Breast epithelium (tissue), 4 donors: ENCODE measurements at places on chromosomes 12 and 14.

DNA sequence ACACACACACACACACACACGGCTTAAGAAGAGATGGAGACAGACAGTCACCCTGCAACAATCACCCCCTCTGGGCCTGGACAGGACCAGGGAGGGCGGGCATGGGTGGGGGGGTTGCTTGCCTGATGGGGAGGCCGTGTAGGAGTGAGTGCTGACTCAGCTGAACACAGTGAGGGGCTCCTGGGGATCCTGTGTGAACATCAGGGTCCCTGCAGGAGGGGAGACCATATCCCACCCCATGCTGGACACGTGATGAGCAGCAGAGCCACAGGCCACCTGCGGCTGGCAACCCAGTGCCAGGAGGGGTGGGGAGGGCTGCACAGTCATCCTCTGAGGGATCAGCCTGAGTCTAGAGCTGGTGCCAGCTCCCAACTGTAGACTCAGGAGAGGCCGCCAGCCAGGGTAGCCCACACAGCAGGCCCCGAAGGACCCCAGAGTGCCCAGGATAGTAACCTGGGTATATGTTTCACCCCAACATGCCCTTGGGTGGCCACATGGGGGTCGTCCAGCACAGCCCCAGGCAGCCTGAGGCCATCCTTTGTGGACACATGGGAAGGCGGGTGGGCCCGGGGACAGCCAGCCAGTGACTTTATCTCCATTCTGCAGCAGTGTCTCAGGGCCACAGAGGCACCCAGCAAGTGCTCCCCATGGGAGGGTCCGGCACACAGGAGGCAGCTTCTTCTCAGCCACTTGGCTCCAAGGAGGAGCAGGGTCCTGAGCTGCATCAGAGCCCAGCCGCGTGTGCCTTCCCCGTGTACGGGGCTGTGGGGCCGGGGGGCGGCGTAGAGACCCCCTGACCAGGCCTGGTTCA is 73.7 kb upstream of the SFSWAP start:
- H3K4me1 ChIP-seq = no peaks in the 10 kb centered on the region
- H3K27me3 ChIP-seq = no peaks in the 10 kb centered on the region
- no peaks in the 10 kb centered on the region for H3K36me3 ChIP-seq
- DNase-seq = no peak

DNA sequence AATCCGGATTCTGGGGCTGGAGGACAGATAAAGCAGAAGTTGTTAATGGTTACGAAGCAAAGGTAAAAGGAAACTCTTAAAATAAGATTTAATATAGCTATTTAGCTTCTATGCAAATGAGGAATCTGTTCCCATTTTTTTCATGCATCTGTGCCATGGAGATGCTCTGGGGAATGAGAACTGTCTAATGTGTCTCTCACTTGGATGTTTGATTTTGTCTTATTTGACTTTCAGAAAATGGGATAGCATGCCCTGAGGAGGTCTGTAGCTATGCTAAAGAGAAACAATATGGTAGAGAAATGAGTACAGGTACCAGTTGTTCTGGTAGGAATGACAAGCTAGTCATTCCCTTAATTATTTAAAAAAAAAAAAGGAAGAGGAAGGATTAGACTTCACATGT is 24.3 kb downstream of the C12orf76 start:
- H3K36me3 ChIP-seq = peaks cover 4% of the 10 kb centered on the region
- H3K4me3 ChIP-seq = no peak overlapping the region
- no peaks in the 10 kb centered on the region for H3K4me1 ChIP-seq
- H3K27ac ChIP-seq = peak overlapping the region; percentile 26

DNA sequence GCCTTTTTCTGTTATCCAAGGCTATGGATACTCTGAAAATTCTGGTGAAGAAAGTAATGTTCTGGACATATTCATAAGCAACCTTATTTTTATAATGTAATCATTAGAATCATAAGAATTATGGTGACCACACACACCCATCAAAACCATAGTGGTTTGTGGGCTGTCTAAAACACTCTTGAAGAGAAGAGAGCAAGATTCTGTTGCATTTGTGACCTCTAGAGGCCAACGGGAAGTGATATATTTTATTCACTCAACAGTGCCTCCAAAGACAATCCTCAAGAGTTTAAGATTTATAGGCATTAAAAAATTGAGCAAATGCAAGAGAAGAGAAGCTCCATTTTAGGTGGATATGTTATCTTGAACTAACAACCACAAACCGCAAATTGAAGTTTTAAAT is 68.5 kb upstream of the LGR5 start:
- no peaks in the 10 kb centered on the region for H3K27me3 ChIP-seq
- H3K36me3 ChIP-seq = no peaks in the 10 kb centered on the region
- H3K4me3 ChIP-seq = no peak overlapping the region

GRCh38 chr14:23307687-23308644 is 1.3 kb downstream of the BCL2L2 start:
- peaks cover 6% of the 10 kb centered on the region for H3K4me1 ChIP-seq
- peak overlapping the region; percentile 93 for H3K27ac ChIP-seq
- DNase-seq = peak; percentile 15
- H3K27me3 ChIP-seq = no peaks in the 10 kb centered on the region
- H3K4me3 ChIP-seq = peak overlapping the region; percentile 68

DNA sequence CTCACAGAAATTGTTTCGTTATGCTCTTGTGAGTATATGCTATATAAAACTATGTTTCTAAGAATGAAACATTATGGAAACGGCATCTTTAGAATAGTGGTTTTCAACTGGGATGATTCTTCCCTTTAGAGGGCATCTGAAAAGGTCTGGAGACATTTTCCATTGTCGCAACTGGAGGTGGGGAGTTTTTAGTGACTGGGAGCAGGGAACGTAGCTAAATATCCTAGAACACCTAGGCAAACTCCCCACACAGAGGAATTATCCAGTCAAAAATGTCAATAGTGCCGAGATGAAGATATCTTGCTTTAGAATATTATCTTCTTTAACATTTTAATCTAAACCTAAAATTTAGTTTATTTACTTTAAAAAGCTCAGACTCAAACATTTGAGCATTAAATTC is 486.1 kb upstream of the FOXG1 start:
- H3K4me1 ChIP-seq = no peaks in the 10 kb centered on the region
- no peaks in the 10 kb centered on the region for H3K27me3 ChIP-seq
- no peak overlapping the region for H3K4me3 ChIP-seq
- DNase-seq = no peak
- H3K27ac ChIP-seq = no peak overlapping the region

DNA sequence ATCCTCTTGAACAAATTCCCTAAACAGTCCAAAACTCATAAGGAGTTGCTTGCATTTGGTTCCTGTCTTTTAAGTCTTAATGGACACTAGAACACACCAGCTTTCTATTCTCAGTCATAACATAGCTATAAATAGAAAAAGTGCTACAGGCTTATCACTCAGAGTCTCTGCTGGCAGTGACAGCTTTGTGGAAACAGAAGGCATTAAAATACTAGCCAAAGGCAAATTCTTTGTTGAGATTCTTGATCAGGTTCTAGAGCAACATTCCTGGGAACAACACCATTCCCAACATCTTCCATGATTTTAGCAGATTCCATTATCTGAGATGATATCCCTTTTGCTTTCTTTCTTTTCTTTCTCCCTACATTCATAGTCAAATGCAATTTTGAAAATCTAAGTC is 207.7 kb upstream of the PLEKHG7 start:
- peaks cover 2% of the 10 kb centered on the region for H3K4me1 ChIP-seq
- no peaks in the 10 kb centered on the region for H3K27me3 ChIP-seq
- H3K27ac ChIP-seq = no peak overlapping the region
- no peak for DNase-seq
- H3K4me3 ChIP-seq = no peak overlapping the region

DNA sequence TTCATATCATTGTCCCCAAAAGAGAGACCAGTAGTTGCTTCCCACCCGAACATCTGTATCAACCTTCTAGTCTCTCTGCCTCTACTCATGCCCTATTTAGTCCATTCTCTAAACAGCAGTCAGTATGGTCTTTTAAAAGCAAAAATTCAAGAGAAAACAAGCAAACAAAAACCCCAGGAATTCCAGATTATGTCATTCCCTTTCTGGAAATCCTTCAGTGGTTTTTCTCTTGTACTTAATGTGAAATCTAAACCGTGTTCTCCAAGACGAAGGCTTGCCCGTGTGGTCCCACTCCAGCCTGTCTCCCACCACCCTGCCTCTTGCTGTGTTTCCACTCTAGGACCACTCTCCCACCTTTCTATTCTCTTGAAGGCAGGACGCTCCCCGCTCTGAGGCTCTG is 90.8 kb downstream of the TMEM30B start:
- no peaks in the 10 kb centered on the region for H3K4me1 ChIP-seq
- no peaks in the 10 kb centered on the region for H3K36me3 ChIP-seq
- no peak overlapping the region for H3K4me3 ChIP-seq
- H3K27me3 ChIP-seq = no peaks in the 10 kb centered on the region
- no peak for DNase-seq
- no peak overlapping the region for H3K27ac ChIP-seq

GRCh38 chr14:104870368-104871144 is 5.5 kb downstream of the CEP170B start:
- H3K27ac ChIP-seq = no peak overlapping the region
- no peaks in the 10 kb centered on the region for H3K4me1 ChIP-seq
- DNase-seq = no peak
- H3K4me3 ChIP-seq = no peak overlapping the region
- H3K36me3 ChIP-seq = no peaks in the 10 kb centered on the region

GRCh38 chr12:22282283-22282682 is 52.2 kb downstream of the ST8SIA1 start:
- H3K36me3 ChIP-seq = no peaks in the 10 kb centered on the region
- H3K4me3 ChIP-seq = no peak overlapping the region
- H3K4me1 ChIP-seq = peaks cover 13% of the 10 kb centered on the region
- DNase-seq = no peak

DNA sequence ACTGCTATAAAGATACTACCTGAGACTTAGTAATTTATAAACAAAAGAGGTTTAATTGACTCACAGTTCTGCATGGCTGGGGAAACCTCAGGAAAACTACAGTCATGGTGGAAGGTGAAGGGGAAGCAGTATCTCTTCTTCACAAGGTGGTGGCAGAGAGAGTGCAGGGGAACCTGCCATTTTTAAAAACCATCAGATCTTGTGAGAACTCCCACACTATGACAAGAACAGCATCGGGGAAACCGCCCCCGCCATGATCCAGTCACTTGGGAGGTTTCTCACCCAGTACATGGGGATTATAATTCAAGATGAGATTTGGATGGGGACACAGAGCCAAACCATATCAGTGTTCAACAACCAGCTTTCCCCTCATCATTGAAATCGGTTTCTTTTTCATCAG is 49.9 kb downstream of the AEBP2 start:
- H3K4me1 ChIP-seq = no peaks in the 10 kb centered on the region
- H3K27ac ChIP-seq = no peak overlapping the region
- no peak overlapping the region for H3K4me3 ChIP-seq
- DNase-seq = no peak
